Vagina (tissue), 2 donors: ENCODE measurements at places on chromosomes 6 and 20. TPM values are rescaled to one million over a fixed set of nuclear protein-coding genes. Genes with fewer than 3 reads are reported as not detected.

- no peaks in the 10 kb centered on the region for H3K4me1 ChIP-seq
- no peaks in the 10 kb centered on the region for H3K36me3 ChIP-seq
- no peak overlapping the region for H3K4me3 ChIP-seq
- DNase-seq: no peak
Measured at GRCh38 chr20:9609887-9610502, 95.6 kb downstream of the LAMP5 start.

Gene SEMG1
- not detected for total RNA-seq

GRCh38 chr6:46863791-46864190 lies 57.9 kb downstream of the ADGRF5 start:
- no peaks in the 10 kb centered on the region for H3K4me1 ChIP-seq
- H3K4me3 ChIP-seq: no peak overlapping the region
- H3K36me3 ChIP-seq: no peaks in the 10 kb centered on the region
- H3K27me3 ChIP-seq: no peaks in the 10 kb centered on the region

GRCh38 chr6:16136621-16137450 lies 8.0 kb downstream of the MYLIP start:
- peaks cover 87% of the 10 kb centered on the region for H3K4me1 ChIP-seq
- no peak for DNase-seq
- H3K27ac ChIP-seq: peak overlapping the region; percentile 58
- H3K27me3 ChIP-seq: no peaks in the 10 kb centered on the region
- no peaks in the 10 kb centered on the region for H3K36me3 ChIP-seq

Gene RIMS1
- 5.2 TPM for total RNA-seq

GRCh38 chr6:168226902-168227318 lies 92.7 kb downstream of the DACT2 start:
- no peak for DNase-seq
- peak overlapping the region; percentile 40 for H3K27ac ChIP-seq
- no peaks in the 10 kb centered on the region for H3K27me3 ChIP-seq
- no peaks in the 10 kb centered on the region for H3K4me1 ChIP-seq
- H3K36me3 ChIP-seq: no peaks in the 10 kb centered on the region

DNA sequence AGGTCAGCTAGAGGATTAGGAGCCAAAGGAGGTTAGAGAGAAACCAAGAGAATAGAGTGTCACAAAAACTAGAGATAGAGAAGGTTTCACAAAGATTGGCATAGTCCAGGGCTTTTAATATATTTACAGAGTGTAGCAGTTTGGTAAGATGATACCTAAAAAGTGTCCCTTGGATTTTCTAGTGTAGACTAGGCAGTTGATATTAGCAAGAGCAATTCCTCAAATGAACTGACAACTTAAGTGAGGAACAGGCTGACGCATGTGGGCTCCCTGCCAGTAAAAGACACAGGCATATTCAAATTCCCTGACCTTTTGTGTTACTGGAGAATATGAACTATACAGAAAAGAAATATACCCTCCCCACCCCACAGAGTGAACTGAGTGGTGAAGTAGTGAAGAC lies 40.1 kb downstream of the VTA1 start:
- H3K27me3 ChIP-seq: no peaks in the 10 kb centered on the region
- H3K36me3 ChIP-seq: peaks cover 11% of the 10 kb centered on the region
- H3K4me3 ChIP-seq: no peak overlapping the region
- DNase-seq: no peak
- no peak overlapping the region for H3K27ac ChIP-seq

GRCh38 chr6:33914645-33915044 lies 110.8 kb upstream of the MLN start:
- no peak for DNase-seq
- H3K36me3 ChIP-seq: no peaks in the 10 kb centered on the region
- no peak overlapping the region for H3K27ac ChIP-seq
- H3K27me3 ChIP-seq: no peaks in the 10 kb centered on the region

DNA sequence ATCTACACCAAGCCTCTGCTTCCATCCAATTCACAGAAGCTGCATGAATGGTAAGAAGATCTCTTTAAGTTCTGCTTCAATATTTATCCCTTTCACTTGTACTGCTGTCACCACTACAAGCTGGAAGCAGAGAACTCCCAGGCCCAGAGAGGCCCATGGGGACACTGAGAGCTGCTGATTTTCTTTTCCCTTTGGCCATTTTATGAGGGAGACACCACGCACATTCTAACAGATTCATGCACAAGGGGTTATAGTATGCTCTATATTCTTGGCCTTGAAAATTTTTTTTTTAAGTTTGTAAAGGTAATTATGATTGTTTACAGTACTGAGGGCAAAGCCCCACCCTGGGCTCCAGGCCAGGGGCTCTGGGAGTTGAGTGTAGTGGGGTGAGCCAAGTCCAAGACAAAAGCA lies 88.4 kb downstream of the MYB start:
- H3K27me3 ChIP-seq: no peaks in the 10 kb centered on the region
- H3K27ac ChIP-seq: no peak overlapping the region
- H3K36me3 ChIP-seq: no peaks in the 10 kb centered on the region
- DNase-seq: no peak
- H3K4me3 ChIP-seq: no peak overlapping the region
- H3K4me1 ChIP-seq: no peaks in the 10 kb centered on the region

GRCh38 chr6:146184701-146185100 lies 155.8 kb downstream of the GRM1 start:
- H3K4me3 ChIP-seq: no peak overlapping the region
- H3K27me3 ChIP-seq: no peaks in the 10 kb centered on the region
- H3K36me3 ChIP-seq: no peaks in the 10 kb centered on the region
- H3K4me1 ChIP-seq: no peaks in the 10 kb centered on the region
- H3K27ac ChIP-seq: no peak overlapping the region

GRCh38 chr6:141153563-141153962 lies 979.2 kb upstream of the GJE1 start:
- no peaks in the 10 kb centered on the region for H3K27me3 ChIP-seq
- no peaks in the 10 kb centered on the region for H3K36me3 ChIP-seq
- H3K4me1 ChIP-seq: no peaks in the 10 kb centered on the region
- no peak for DNase-seq

DNA sequence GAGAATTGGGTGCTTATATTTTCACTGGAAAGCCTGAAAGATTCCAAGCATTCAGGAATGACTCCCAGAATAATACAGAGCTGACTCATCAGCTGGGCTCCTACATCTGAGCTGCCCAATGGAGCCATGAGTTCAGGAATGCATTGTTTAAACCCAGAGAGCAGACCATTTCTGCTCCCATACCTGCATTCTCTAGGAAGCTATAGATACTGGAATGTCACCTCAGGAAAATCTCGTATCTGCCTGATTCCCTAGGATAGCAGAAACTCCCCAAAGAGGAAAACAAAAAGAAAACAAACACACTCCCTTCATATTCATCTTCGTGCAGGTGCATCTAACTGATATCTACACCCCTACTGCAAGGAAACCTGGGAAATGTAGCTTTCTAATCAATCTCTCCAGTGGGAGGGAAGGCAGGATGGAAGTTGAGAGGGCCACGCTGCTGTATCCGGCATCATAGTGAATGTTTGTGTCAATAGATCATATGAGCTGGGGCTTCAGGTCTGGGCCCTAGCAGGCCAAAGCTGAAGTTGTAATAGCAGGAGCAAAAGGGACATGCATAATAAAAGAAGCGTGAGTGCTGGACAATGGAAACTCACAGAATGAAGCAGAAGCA lies 8.2 kb upstream of the SLC2A12 start:
- no peaks in the 10 kb centered on the region for H3K36me3 ChIP-seq
- DNase-seq: no peak
- peaks cover 5% of the 10 kb centered on the region for H3K4me1 ChIP-seq
- H3K27me3 ChIP-seq: no peaks in the 10 kb centered on the region
- no peak overlapping the region for H3K27ac ChIP-seq
- no peak overlapping the region for H3K4me3 ChIP-seq

DNA sequence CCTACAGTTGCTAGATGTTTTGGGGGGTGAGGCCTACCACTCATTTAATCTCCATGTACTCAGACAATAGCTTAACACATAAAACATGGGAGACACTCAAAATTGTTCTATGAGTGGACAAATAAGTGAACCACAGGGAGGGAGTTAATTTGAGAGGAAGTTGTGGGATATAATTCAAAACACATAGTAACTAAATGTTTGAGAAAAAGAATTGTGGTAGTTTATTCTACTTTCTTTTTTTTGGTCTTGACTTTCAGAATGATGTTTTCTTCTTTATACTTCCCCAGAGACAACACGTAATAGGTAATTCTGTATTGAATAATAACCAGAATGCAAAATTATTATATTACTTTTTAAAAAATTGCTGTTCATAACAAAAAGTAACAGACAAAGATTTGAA lies 453.8 kb downstream of the RFPL4B start:
- peaks cover 6% of the 10 kb centered on the region for H3K4me1 ChIP-seq
- H3K27me3 ChIP-seq: no peaks in the 10 kb centered on the region
- H3K27ac ChIP-seq: no peak overlapping the region
- H3K36me3 ChIP-seq: no peaks in the 10 kb centered on the region

Gene WFDC5
- total RNA-seq: 6.1 TPM

Gene C20orf141
- total RNA-seq: not detected

- no peak overlapping the region for H3K27ac ChIP-seq
- H3K4me3 ChIP-seq: no peak overlapping the region
- DNase-seq: no peak
- no peaks in the 10 kb centered on the region for H3K4me1 ChIP-seq
Measured at GRCh38 chr6:92139601-92140000, 1279.8 kb downstream of the EPHA7 start.

Gene PYGB
- 117 TPM for total RNA-seq
